ENCODE measurements at places on chromosomes 1 and 21.

GRCh38 chr21:41953831-41954653 lies at the start of gene C2CD2:
TSS of gene C2CD2 (minus strand) at chr21:41954018. CDS start at chr21:41953648, 370 bp downstream.
- peak; percentile 23 for DNase-seq

GRCh38 chr1:1874901-1875300 lies 16.0 kb downstream of the GNB1 start:
- DNase-seq: no peak

DNA sequence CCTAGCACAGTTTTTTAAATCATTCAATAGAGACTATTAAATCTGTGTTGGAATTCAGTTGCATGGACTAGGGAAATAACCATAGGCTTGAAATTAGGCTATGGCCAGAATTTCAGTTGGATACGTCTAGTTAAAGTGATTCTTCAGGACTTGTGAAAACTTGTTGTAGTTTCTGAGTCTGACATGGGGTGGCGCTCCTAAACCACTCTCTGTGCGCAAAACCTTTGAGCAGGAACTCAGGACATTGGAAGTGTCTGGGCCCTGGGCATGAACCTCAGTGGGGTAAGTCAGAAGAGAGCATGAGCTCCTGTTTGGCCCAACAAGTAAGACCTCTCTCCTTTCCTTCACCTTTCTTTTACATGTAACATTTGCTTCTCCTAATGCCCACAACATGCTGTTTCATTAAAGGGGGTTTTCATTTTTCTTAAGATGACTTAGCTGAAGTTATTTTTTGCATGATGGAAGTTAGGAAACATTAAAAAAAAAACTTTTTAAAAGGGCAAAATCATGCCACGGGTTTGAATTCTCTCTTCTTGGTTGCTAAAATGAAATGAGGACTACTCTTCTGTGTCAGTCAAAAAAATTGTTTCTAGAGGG lies 17.1 kb upstream of the CCDC190 start:
- DNase-seq: peak; percentile 31

GRCh38 chr21:31334648-31335121 lies 9.4 kb downstream of the TIAM1 start:
- DNase-seq: no peak

DNA sequence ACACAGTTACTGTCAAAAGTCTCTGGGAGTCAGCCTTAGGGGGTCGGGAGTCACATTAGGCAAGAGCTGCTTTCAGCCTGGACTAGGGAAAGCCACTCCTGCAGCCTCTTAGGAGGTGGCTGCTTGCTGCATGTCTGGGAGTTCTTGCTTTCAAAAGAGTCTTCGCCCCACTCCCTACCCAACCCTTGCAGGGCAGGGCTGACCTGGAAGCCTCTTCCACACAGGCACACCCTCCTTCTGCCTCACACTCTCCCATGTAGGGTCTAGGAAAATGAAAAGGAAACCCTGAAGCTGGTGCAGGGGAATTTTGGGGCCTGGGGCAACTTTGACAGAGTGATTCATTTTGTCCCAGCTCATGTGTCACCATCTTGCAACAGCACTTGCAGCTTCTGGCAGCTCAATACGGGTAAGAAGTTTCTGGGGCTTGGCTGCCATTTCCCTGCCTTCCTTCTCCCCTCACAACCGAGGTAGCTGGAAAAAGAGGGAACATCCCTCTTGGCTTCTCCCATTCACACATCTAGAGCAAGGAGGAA lies 37.3 kb downstream of the KCND3 start:
- DNase-seq: no peak

DNA sequence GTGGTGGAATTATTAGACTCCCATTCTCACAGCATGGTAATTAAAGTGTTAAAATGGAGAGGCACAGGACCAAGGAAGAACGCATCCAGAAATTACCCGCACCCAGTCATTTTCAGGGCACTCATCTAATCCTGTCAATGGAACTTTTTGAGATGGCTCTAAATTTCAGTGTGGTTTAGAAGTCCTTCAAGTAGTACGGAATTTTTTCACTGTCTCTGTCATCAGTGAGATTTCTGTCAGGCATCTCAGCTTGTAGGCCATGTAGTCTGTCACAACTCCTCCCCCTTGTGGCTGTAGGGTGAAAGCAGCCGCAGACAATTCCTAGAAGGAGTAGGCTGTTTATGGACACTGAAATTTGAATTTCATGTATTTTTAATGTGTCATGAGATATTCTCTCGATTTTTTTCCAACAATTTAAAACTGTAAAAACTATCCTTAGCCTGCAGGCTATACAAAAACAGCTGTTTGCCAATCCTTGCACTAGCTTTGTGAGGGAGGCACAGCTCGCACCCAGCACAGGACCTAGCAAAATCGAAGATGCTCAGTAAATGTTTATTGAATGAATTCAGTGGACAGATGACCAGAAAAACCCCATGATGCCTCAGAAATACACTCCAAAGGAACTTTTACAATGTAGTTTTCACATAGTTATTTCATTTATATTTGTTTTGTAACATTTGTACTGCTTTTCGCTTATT lies 6.6 kb upstream of the NUP133 start:
- DNase-seq: peak; percentile 67

DNA sequence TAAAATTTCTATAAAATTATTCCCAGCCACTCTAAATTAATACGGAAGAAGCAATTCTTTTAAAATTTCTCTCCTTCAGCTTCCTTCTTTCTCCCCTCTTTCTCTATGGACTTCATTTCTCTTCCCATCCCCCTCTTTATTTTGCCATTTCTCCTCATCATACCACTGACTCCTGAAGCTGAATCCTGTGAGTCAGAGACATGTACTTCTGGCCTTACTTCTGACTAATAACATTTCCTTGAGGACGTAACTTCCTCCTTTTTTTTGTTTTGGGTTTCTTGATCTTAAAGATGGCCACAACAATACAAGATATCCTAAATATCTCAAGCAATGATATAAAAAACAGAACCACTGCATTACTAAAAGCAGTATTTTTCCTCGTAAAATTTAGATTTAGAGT lies 63.6 kb upstream of the DENND1B start:
- peak; percentile 8 for DNase-seq

DNA sequence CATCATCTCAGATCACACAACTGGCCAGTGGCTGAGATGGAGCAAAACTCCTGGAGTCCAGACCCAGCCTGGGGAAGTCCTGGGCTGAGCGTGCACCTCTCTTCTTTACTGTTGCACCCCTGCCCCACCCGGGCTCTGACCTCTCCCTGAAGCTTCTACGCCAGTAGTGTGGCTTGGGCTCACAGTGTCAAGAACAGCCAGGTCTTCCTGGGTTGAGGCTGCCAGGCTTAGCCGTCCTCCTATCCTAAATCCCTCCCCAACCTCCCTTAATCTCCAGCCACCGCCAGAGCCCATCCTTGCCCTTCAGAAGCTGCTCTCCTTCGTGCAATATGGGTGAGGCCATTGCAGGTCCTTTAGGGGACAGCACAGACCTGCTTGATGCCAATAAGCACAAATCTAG lies 399.2 kb upstream of the VAMP3 start:
- DNase-seq: no peak

Measured in activated CD4-positive, alpha-beta T cell treated with anti-CD3 and anti-CD28 coated beads, Interleukin-10, Interleukin-2, amounts not matched to agents 100 ng/mL and 50 ng/mL, durations not matched to agents 16 hours and 8 hours (primary cell).